Left cardiac atrium (tissue), 4 donors: ENCODE measurements at places on chromosomes 16 and 17. TPM values are rescaled to one million over a fixed set of nuclear protein-coding genes. Genes with fewer than 3 reads are reported as not detected.

- no peak for DNase-seq
Observed at GRCh38 chr17:335691-336090, 16.9 kb downstream of the RPH3AL start.

DNA sequence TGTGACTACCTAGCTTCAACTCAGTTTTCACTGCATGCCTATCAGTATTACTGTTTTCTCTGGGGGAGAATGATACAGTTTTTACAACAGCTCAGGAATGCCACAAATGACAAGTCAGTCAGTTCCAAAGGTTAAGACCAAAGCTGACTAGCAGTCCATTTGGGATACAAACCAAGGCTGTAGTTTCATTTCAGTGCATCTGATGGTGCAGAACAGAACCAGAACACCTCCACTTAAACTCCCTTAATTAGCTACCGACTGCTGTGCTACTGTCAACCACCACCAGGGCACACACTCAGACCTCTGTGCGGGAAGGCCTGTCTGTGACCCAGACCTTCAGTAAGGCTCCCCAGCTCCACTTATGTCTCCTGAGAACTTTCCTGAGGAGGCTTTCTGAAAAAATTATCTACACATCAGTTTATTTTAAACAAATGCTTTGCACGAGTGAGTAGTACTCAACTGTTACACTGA, 20.4 kb downstream of the NFE2L1 start:
- DNase-seq, result no peak

DNA sequence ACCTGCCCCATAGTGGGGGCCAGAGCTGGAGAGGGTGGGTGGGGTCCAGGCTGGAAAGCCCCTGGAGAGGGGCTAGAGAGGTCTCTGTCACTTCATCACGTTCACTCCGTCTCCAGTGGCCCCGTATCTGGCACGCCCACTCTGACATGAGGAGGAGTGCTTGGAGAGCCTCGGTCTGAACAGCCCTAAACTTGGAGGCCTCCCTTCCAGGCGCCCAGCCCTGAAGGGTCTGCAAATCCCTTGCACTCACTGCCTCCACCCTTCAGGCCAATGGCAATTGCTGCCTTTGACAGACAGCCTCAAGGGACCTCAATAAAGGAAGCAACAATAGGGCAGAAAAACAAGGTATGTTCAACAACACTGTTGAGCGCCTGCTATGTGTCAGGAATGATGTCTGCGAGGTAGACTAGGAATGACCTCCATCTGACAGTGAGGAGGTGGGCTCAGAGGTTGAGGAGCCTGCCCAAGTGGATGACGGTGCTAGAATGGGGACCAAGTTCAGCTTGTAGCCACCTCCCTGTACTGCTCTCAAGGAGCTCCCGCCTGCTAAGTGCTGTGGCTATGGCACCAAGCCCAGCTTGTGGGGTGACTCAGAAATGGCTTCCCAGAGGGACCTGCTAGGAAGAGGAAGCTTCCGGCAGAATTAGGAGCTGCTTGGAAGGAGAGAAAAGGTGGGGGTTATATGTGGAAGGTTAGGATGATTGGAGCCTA, 2.9 kb upstream of the EPX start:
- DNase-seq, result peak; percentile 62

DNA sequence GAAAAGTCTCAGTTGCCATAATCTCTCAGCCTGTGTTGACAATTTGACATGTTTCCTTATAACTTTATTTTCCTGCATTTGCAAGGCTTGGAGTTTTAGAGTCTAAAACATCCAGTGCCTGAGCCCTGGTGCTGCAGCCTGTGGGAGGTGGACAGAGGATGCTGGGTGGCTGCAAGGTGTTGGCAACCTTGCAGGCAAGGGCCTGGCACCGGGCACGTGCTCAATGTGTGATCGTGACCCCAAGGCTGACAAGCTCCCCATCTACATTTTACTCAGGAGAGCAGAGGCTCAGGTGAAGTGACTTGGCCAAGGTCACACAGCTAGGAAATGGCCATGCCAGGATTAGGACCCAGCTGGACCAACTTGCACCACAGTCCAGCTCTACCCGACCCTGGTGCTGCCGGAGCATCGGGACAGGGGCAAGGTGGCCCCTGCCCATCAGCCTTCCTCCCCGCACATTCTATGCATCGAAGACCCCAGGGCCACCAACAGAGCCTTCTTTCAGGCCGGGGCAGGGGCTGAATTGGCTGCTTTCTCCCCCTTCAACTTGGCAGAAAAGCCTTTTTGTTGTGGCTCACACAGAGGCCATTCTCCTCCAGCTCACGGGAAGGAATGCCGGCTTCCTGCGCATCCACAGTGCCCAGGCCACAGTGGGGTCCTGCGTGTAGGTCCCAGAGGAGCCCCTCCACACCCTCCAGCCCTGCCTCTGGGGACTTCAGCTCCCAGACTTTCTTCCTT, 23.1 kb downstream of the MMP15 start:
- no peak for DNase-seq

DNA sequence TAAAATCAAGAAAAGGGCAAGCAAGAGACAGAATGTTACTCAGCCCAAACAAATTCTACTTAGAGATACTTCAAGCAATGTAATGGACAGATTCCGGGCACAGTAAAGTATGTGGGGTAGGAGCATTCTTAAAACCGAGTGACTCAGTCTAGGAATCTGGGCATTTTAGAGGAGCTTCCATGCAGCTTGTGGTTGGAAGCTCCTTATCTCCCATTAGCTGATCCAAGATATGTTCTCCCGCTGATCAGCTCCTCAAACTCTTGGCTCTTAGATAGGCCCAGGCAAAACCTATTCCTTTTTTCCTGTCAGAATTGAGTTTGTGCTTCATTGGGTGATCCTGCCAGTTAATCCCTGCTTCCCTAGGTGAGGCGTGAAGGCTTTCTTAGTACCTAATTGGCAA, 303.3 kb downstream of the CEP112 start:
- DNase-seq, result no peak

C16orf86 gene
- 3.7 TPM for total RNA-seq

- DNase-seq, result no peak
Observed at GRCh38 chr17:69460963-69461922, 46.7 kb downstream of the MAP2K6 start.

- DNase-seq, result no peak
Observed at GRCh38 chr16:57514791-57515600, 21.4 kb downstream of the CCDC102A start.

- DNase-seq, result no peak
Observed at GRCh38 chr17:76188213-76189016, 47.4 kb upstream of the FOXJ1 start.

OTOA gene
- not detected for total RNA-seq

DNA sequence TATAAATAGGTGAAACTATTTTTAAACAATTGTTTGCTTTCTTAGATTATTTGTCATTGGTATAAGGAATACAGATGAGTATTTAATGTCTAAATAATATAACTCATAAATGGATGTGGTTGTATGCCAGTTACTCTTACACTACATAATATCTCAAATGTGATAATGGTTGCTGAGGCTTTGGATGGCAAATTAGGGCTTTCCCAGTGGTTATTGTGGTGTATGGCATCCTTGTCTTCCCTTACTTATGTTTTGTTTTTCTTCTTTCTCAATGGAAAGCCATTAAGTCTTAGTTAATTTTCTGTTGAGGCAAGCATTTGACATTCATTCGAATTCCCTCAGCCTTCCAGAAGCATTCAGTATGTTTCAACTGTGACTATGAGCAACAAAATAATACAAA, 10.5 kb downstream of the OMG start:
- DNase-seq, result no peak

FBXW10B gene
- total RNA-seq, result 0.16 TPM

DNA sequence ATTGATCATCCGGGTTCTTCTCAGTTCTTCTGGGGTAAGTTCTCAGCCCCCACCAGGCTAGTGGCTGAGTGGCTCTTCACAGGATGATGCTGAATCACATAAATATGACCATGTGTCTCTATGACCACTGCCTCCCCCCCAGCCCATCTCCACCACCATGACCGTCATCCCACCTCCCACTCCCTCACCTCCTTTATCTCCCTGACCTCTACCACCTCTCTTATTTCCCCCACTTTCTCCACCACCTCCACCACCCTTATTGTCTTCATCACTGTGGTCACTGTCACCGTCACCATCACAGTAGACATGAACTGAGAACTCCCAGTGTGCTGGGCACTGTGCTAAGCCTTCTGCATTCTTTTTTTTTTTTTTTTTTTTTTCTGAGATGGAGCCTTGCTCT, 32.5 kb downstream of the RGS9 start:
- no peak for DNase-seq

DNA sequence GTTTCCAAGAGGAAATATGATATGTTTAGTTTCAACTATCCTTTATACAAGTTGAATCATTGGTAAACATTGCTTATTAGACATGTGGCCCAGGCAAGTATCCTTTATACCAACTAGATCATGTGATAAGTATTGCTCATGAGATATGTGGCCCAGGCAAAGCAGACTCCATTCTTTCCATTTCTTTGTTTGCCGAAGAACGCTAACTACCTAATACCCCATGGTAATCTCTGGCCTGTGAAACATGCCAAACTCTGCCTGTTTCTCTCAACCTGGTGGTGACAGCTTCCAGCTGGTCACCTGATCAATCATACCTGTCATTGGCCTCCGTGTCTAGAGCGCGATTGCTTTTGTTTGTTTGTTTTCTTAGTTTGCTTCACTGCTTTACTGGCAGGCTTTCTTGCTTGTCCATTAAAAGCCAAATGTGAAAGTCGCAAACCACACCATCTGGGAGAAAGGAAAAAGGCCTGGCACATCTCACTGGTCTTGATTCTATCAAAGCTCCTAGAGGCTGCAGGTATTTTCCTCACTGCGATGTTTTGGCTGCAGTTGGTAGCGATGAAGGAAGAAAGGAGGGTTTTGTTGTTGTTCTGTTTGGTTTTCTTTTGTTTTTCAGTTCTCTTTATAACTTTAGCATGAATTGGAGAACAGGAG, 686.2 kb downstream of the KCNJ2 start:
- DNase-seq, result no peak

SPN gene
- total RNA-seq, result 3.7 TPM
